OCI-LY7 (cell line): ENCODE measurements at places on chromosomes 11 and 22. TPM values are rescaled to one million over a fixed set of nuclear protein-coding genes. Genes with fewer than 3 reads are reported as not detected.

Gene PDGFD
- 6.0 and 8.8 TPM in 2 replicates for total RNA-seq

Gene KDM2A
- total RNA-seq: 62.5 and 66.2 TPM in 2 replicates

Gene SLC5A4
- total RNA-seq: not detected in 2 replicates

Gene PANX3
- not detected in 2 replicates for total RNA-seq

Gene OR5D18
- not detected in 2 replicates for total RNA-seq
